ENCODE measurements at places on chromosomes 12 and 14. TPM values are rescaled to one million over a fixed set of nuclear protein-coding genes. Genes with fewer than 3 reads are reported as not detected.

Gene C1QL4
- polyA plus RNA-seq, result 0.01 TPM

Gene DPY19L2
- 12.6 TPM for polyA plus RNA-seq

DNA sequence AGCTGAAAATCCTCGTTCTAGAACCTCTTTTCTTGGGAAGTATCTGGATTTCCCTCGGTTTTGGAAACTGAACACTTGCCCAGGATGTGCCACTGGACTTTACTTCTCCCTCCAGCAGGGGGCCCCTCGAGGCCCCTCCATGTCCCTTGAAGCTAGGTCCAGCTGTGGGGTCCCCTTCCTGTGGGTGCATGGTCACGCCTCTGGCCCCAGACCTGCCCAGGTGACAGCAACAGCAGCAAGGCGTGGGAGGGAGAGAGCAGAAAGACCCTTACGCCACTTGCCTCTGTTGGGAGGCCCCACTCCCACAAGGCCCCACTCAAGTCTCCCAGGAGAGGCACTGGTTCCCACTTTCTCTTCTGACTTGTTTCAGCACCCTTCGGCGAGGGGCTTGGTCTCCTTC is 3.1 kb downstream of the SLC25A29 start:
- no peak for DNase-seq
- H3K4me1 ChIP-seq, result peaks cover 13% of the 10 kb centered on the region

Gene SLC16A7
- 4.2 TPM for polyA plus RNA-seq

DNA sequence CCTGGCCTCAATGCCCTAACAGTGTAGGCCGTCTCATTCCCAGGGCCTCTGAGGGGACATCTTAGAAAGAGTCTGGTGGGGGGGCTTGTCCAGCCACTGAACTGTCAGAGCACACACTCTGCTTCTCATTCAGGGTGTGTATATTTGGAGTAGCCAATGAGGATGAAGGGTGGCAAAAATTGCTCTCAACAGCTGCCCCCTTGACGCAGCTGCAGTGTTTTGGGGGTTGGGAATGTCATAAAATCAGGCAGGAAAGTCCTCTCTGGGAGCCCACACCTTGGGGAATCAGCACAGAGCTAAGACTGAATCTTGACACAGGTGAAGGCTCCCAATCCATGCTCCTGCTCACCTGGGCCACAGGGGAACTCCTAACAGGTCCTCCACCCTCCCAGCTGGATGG is 1.5 kb downstream of the RASAL1 start:
- H3K27ac ChIP-seq, result no peak overlapping the region
- no peaks in the 10 kb centered on the region for H3K4me1 ChIP-seq
- no peaks in the 10 kb centered on the region for H3K36me3 ChIP-seq
- peaks cover 21% of the 10 kb centered on the region for H3K27me3 ChIP-seq

GRCh38 chr12:105659355-105660075 is 329.0 kb downstream of the C12orf75 start:
- no peak for DNase-seq
- no peak overlapping the region for H3K4me3 ChIP-seq
- no peaks in the 10 kb centered on the region for H3K27me3 ChIP-seq
- H3K27ac ChIP-seq, result no peak overlapping the region
- H3K36me3 ChIP-seq, result no peaks in the 10 kb centered on the region

DNA sequence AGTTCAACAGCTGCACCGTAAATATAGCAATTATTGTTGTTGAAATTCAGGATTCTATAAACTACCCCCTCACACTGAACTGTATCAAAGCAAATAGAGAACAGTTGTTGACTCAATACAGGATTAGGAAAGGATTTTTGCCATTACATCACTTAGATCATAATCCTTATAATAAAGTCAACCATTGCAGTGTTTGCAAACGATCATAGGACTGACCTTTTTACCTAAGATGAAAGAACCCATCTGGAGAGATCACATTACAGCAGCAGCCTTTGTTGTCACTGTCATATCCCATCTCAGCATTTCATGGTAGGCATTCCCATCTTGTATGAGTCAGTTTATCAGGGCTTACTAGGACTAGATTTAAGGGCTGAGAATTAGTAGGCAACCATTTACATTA is 96.1 kb downstream of the IPO8 start:
- no peaks in the 10 kb centered on the region for H3K27me3 ChIP-seq
- no peaks in the 10 kb centered on the region for H3K4me1 ChIP-seq
- H3K4me3 ChIP-seq, result no peak overlapping the region
- no peak overlapping the region for H3K27ac ChIP-seq

Gene PZP
- 0.24 TPM for polyA plus RNA-seq

GRCh38 chr12:12158858-12159257 is 88.1 kb downstream of the BCL2L14 start:
- DNase-seq, result no peak
- peaks cover 39% of the 10 kb centered on the region for H3K36me3 ChIP-seq
- H3K4me1 ChIP-seq, result no peaks in the 10 kb centered on the region
- no peaks in the 10 kb centered on the region for H3K27me3 ChIP-seq

Gene KRT80
- 0.45 TPM for polyA plus RNA-seq

DNA sequence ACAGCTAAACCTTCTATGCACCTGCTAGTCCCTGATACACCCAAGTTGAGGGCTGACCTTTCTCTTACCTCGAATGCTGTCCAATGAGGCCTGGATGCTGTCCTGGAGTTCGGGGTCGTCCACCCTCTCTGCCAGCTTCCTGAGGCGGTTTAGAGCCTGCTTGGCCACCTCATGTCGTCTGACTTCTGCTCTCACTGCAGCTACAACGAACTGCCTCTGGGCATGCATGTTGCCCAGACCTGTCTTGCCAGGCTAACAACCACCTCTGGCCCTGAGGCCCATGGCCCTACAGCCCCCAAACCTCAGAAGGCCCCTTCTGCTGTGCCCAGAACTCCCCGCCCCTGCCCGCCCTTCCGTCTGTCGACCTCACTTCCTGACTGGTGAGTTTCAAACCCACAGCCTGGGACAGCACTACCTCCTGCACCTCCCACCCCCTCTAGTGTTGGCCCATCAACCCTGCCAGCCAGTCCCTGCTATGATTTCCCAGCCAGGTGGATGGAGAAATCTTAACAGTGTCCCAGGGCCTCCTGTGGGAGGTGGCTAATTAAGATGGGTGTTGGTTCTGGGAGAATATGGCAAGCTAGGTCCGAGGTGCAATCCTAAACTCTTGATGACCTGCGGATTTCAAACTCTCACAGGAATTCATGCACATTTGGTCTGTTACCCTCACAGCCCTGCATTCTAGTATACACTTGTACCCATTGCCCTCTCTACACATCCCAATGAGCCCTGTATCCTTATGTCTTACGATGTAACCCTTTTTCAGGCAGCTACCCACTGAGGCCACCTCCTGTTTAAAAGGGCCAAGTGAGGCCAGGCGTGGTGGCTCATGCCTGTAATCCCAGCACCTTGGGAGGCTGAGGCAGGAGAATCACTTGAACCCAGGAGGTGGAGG is 2.7 kb upstream of the TSPAN31 start:
- H3K36me3 ChIP-seq, result peaks cover 9% of the 10 kb centered on the region
- no peak overlapping the region for H3K4me3 ChIP-seq
- DNase-seq, result no peak
- H3K27me3 ChIP-seq, result peaks cover 56% of the 10 kb centered on the region
- peaks cover 15% of the 10 kb centered on the region for H3K4me1 ChIP-seq
- no peak overlapping the region for H3K27ac ChIP-seq

DNA sequence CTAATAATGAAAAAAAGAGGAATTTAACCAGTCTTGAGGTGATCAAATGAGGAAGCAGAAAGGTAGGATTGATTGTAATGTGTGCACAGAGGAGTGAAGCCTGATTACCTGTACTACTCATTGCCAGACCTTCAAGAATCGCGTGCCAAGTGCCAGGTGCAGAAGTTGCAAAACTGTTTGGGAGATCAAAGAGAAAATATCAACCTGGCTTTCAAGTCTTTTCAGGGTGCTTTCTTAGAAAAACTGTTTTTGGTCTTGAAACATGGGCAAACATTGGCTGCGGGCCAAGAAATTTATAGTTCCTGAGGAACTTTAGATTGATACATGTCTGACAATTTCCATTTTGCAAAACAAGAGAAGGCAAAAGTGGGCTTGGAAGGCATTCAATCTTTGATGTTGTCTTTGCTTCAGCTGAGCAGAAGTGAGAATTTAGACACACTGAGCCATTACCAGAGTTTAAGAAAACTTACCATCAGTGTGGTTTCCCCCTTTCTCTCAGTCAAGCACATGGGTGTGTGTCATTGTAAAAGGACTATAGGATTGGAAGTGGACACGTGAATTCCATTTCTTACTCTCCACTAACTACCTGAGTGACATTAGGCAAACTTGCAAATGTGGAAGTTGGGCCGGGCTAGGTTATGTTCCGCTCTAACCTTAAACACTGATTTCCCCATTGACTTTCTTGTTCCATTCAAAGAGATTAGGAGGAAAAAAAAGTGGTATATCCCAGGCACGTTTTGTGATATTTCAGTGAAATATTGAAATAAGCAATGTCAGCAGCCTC is 486.2 kb downstream of the DIO2 start:
- peaks cover 14% of the 10 kb centered on the region for H3K4me1 ChIP-seq
- H3K36me3 ChIP-seq, result no peaks in the 10 kb centered on the region
- no peak overlapping the region for H3K4me3 ChIP-seq
- no peaks in the 10 kb centered on the region for H3K27me3 ChIP-seq
- no peak overlapping the region for H3K27ac ChIP-seq
- DNase-seq, result no peak

DNA sequence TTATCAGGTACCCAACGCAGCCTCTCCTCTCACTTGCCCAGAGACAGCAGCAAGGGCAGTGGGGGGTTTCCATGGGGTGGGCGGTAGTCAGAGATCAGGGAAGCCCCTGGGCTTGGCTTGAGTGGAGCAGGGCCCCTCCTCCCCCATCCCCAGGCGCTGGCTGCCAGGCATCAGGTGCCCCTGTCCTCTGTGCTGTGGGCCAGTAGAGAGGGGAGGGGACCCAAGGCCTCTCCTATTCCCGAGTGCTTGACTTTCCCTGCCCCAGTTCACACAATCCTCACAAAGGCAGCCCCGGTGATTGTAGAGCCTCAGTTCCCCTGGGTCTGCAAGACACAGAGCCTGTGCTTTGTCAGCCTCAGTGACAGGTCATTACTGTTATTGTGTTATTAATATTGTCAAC is 57.7 kb downstream of the MVK start:
- H3K36me3 ChIP-seq, result no peaks in the 10 kb centered on the region
- no peak overlapping the region for H3K4me3 ChIP-seq
- peaks cover 7% of the 10 kb centered on the region for H3K4me1 ChIP-seq
- H3K27me3 ChIP-seq, result no peaks in the 10 kb centered on the region

DNA sequence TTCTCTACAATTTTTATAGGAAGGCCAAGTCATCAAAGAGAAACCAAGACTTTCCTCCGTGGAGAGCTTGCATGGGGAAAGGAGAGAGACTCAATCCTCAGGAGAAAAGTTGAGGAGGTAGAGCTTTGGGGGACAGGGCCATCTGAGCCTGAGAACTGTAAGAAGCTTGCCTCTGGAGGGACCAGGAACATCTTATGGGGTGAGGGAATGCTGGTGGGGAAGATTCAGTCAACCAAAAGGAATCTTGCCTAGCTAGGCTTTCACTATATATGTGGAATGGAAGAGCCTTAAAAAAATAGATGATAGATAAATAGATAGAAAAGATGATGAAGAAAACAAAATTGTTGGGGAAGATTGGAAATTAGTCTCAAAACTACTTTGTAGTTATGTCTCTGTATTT is 63.5 kb downstream of the DYRK2 start:
- H3K27me3 ChIP-seq, result no peaks in the 10 kb centered on the region
- no peaks in the 10 kb centered on the region for H3K36me3 ChIP-seq
- DNase-seq, result no peak
- no peak overlapping the region for H3K27ac ChIP-seq
- peaks cover 18% of the 10 kb centered on the region for H3K4me1 ChIP-seq
- H3K4me3 ChIP-seq, result no peak overlapping the region

GRCh38 chr12:94269316-94269999 is 121.1 kb downstream of the PLXNC1 start:
- peaks cover 8% of the 10 kb centered on the region for H3K36me3 ChIP-seq
- no peaks in the 10 kb centered on the region for H3K27me3 ChIP-seq
- no peak for DNase-seq

DNA sequence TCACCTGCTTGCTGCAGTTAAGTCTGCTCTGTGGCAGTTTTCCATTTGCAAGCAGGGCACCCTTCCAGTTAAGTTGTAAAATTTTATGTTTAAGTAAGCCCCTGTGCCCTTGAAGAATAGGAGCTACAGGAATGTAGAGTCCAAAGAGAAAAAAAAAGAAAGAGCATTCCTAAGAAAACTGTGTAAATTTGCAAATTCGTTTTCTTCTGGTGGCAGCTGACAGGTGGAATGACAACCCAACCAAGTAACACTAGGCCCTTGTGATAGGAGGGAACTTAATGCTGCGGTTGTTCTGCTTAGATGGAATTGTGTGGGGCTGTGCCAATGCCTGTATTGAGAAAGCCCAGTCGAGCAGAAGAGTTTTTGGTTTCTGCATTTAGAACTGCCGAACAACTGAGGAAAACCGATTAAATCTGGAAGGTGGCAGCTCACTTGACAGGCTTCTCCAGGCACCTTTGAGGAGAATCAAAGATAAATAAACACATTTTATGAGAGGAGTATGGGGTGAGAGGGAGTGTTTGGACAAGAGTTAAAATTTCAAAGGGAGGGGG is 280.0 kb downstream of the RAD51B start:
- no peaks in the 10 kb centered on the region for H3K4me1 ChIP-seq
- no peaks in the 10 kb centered on the region for H3K27me3 ChIP-seq
- no peak overlapping the region for H3K27ac ChIP-seq
- no peak for DNase-seq
- no peak overlapping the region for H3K4me3 ChIP-seq

DNA sequence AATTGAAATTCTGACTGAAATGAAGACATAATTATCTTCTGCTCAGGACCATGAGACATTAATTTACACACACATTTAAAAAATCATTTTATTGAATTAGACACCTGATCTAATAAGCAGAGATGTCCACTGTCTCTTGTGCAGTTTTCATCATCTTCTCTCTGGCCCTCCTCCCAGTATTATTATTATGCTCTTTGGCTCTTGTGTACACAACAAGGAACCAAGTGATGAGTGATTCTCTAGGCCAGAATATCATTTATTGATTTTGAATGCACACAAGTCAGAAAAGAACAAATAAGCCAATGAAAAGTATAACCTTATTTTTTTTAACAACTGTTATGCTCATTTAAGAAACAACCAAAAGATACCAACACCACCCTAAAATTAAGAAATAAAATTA is 244.7 kb upstream of the KRR1 start:
- no peak for DNase-seq
- H3K36me3 ChIP-seq, result no peaks in the 10 kb centered on the region
- no peaks in the 10 kb centered on the region for H3K4me1 ChIP-seq
- H3K4me3 ChIP-seq, result no peak overlapping the region
- H3K27ac ChIP-seq, result no peak overlapping the region

DNA sequence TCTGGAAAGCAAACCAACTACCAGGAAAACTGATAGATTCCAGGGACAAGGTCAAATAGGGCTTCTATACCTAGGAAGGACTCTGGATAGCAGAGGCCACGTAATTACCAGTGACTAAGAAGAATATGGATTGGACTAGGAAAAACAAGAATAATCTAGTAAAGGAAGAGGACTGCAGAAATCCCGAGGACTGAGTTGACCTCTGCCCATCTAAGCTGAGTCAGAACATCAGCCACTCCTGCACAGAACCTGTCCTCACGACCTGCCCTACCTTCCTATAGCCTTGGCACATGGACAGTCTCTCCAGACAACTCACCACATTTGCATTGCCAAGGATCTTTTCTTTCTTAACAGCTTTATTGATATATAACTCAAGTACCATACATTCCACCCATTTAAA is 2.3 kb downstream of the OR6J1 start:
- no peaks in the 10 kb centered on the region for H3K36me3 ChIP-seq
- no peaks in the 10 kb centered on the region for H3K27me3 ChIP-seq
- peak; percentile 72 for DNase-seq
- no peak overlapping the region for H3K4me3 ChIP-seq
- peaks cover 8% of the 10 kb centered on the region for H3K4me1 ChIP-seq

- H3K4me3 ChIP-seq, result no peak overlapping the region
- no peaks in the 10 kb centered on the region for H3K4me1 ChIP-seq
- no peak overlapping the region for H3K27ac ChIP-seq
- no peak for DNase-seq
- H3K27me3 ChIP-seq, result peaks cover 5% of the 10 kb centered on the region
Measured at GRCh38 chr12:5956987-5957386, 11.9 kb upstream of the ANO2 start.

Measured in large intestine (tissue), 12 donors.